CD4-positive, alpha-beta T cell treated with Interleukin-6 at 100 ng/mL for 8 hours (primary cell): ENCODE measurements at places on chromosomes 1 and 21.

- DNase-seq: no peak
These were observed 97.5 kb downstream of the SPATA46 start for GRCh38 chr1:162279136-162279498.

DNA sequence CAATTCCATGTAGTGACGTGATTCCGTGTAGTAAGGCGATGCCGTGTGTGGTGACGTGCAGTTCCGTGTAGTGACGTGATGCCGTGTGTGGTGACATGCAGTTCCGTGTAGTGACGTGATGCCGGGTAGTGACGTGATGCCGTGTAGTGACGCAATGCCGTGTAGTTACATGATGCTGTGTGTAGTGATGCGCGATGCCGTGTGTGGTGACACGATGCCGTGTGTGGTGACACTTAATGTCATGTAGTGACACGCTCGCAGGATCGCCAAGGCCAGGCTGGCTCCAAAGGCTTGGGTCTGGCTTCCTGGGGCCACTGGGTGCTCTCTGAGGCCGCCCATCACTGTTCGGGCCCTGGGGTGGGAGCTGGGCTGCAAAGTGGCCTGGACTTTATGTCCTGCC, 14.2 kb downstream of the COL18A1 start:
- DNase-seq: no peak

DNA sequence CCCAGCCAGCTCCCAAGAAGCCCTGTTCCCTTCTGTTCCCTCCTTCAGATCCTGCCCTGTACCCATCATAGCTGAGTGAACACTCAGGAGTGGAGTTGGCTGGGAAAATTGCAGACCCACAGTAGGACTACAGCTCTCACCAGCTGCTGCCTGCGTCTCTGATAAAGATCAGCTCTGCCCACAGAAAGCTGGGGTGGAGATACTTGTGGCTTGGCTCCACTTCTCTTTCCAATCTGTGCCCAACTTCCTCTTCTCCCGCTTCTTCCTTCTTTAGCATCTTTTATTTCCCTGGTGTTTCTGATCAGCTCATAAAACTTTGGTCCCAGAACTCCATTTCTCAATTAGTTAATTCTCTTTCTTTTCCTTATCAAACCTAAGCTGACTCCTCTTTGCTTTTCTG, 5.5 kb upstream of the CD1A start:
- DNase-seq: no peak

GRCh38 chr1:54273092-54273794, 73.3 kb downstream of the MRPL37 start:
- DNase-seq: no peak

DNA sequence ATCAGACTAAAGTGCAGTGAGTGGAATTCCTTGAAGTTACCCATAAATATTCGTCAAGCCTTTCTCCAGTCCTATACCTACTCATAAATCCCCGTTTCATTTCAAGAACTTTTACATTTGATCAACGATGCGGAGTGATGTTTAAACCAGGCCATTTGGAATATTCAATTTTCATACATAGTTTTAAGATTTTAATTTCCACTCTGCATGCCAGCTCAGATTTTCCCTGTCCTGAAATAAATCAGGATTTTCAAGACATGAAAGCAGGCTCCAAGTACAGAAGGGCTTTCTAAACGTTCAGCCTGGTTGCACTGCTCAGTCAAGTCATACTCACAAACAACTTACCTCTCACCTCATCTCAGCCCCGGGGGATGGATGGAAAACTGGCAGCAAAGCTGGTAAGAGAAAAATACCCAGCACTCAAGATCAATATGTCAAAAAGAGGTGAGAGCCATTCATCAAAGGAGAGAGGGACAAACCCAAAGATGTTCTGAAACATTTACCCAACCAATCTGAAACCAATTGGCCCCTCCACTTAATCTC, 418.5 kb downstream of the PLPP3 start:
- DNase-seq: no peak

- DNase-seq: no peak
These were observed 47.0 kb downstream of the USP25 start for GRCh38 chr21:15776818-15777217.

DNA sequence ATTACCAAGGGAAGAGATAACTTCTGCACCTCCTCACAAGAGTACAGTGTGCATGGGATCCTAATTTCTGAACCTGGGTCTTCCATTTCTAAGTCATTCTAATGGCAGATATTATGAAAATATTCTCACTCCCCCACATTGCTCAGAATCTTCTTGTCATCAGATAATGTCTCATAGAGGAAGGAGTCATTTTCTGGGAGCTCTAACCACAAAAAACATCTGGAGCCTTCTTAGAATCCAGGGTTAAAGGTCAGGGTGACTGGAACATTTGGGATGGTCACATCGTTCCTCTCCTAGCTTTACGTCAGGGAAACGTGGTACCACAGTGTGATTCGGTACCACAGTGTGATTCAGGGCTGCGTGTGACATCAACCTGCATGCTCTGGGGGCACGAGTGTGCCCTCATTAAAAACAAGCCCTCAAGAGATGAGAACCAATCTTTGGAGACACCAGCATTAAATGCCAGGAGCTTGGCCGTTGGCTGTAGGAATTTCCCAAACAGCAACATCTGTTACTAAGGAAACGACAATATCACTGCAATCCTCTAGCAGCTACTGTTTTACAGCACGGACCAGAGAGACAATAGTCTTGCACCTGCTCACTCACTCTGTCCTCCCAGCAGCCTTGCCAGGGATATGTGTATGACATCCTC, 179.1 kb downstream of the PSMG1 start:
- no peak for DNase-seq
